Pericardium fibroblast (primary cell): ENCODE measurements at places on chromosomes 5 and 9. TPM values are rescaled to one million over a fixed set of nuclear protein-coding genes. Genes with fewer than 3 reads are reported as not detected.

The SEC24A gene
- 13.7 and 16.5 TPM in 2 replicates for total RNA-seq

The F12 gene
- 0.47 and 2.2 TPM in 2 replicates for total RNA-seq

The C9orf43 gene
- total RNA-seq, result 0.35 and 2.0 TPM in 2 replicates

The NEK6 gene
- 45.6 and 63.6 TPM in 2 replicates for total RNA-seq

The HACD4 gene
- 3.7 and 7.1 TPM in 2 replicates for total RNA-seq

The PTGDS gene
- total RNA-seq, result 304 and 428 TPM in 2 replicates

The URM1 gene
- total RNA-seq, result 27.2 and 33.0 TPM in 2 replicates

The ANKS6 gene
- 7.0 and 11.3 TPM in 2 replicates for total RNA-seq

The CTSV gene
- total RNA-seq, result 0.82 TPM in 1 of 2 replicates, not detected in the other

The TXNDC8 gene
- total RNA-seq, result not detected in 2 replicates

The SHROOM1 gene
- total RNA-seq, result 2.6 and 5.3 TPM in 2 replicates
